Fibroblast of pulmonary artery (primary cell): ENCODE measurements at places on chromosomes 7 and 10.
A peak's percentile ranks its signal among the peaks of the same experiment; 100 is the strongest.

- no peak for DNase-seq
These were observed 5.0 kb downstream of the SKIDA1 start for GRCh38 chr10:21520509-21520908.

DNA sequence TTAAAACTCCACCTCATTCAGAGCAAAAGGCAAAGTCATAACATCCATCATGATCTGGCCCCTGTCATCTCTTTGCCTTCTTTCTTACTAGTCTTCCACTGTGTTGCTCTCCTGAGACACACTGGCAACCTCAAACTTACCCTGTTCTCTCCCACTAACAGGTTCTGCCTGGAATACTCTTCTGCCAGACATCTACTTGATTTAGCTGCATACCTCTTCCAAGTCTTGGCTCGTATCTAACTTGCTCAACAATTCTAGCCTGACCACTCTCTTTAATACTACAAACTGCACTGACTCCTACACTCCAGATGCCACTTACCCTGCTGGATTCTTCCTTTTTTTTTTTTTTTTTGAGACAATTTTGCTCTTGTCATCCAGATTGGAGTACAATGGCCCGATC lies 167.0 kb upstream of the MTPN start:
- no peak for DNase-seq

GRCh38 chr7:121803039-121803438 lies 69.9 kb upstream of the PTPRZ1 start:
- no peak for DNase-seq

GRCh38 chr10:78577712-78578111 lies 491.1 kb upstream of the ZMIZ1 start:
- DNase-seq, result no peak

- no peak for DNase-seq
These were observed 14.0 kb downstream of the KMT2E start for GRCh38 chr7:105028004-105028403.

DNA sequence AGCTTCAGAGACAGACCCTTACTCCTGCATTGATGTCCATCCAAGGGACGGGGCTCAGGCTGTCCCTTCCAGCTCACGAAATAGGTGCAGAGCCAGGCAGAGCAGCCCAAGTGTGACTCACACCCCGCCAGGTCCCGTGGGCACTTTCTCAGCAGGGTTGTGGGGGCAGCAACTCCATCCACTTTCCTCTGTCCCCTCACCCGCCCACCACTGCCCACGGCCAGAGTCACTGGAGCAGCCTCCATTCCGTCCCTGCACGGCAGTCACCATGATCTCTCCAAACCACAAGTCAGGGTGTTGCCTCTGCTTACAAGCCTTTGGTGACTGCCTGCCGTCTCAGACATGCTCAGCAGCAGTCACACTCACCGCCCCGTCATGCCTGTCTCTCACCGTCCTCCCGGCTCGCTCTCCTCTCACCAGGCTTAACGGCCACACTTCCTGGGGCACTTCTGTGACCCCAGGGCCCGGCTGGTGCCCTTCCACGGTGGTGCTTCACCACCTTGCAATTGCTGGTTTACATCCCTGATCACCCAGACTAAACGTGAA lies 39.3 kb downstream of the CALML3 start:
- no peak for DNase-seq

GRCh38 chr10:102420181-102420713 lies 389 bp upstream of the FBXL15 start:
- no peak for DNase-seq

- peak; percentile 19 for DNase-seq
These were observed 16.0 kb upstream of the OLAH start for GRCh38 chr10:15027741-15028140.

DNA sequence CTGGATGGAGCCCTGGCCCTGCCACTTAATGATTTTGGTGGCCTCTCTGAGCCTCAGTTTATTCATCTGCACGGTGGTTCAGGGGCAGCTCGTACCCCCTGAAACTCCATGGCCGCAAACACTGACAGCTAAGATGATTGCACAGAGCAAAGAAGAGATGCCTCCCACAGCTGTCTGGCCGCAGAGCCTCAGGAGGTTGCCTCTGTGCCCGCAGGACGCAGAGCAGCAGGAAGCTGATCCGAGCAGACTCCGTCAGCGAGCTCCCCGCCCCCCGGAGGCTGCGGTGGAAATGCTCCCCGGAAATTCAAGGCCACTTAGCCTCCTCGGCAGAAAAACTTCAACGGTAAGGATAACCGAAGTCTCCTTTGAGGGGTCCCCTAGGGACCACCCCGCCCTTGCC lies 30.2 kb upstream of the C10orf53 start:
- DNase-seq, result no peak

- DNase-seq, result no peak
These were observed 134.4 kb upstream of the CDK1 start for GRCh38 chr10:60643874-60644273.

DNA sequence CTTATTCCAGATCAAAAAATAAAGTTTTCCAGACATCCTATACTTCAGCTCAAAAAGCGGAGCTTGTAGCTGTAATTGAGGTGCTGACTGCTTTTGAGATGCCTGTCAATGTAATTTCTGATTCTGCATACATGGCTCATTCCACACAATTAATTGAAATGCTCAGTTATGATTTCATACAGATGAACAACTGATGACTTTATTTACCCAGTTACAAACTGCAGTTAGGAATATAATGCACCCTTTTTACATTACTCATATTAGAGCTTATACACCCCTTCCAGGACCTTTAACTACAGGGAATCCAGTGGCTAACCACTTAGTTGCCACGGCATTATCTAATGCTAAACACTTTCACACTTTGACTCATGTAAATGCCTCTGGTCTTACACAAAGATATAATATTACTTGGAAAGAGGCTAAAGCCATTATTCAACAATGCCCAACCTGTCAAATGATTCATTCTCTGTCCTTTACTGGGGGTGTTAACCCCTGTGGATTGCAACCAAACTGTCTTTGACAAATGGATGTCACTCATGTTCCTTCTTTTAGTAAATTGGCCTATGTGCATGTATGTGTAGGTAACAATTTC lies 147.3 kb downstream of the ZNF33B start:
- DNase-seq, result no peak

- DNase-seq, result no peak
These were observed 35.1 kb upstream of the NPVF start for GRCh38 chr7:25263337-25263736.

- peak; percentile 97 for DNase-seq
These were observed 96.4 kb downstream of the CCSER2 start for GRCh38 chr10:84424731-84425167.

DNA sequence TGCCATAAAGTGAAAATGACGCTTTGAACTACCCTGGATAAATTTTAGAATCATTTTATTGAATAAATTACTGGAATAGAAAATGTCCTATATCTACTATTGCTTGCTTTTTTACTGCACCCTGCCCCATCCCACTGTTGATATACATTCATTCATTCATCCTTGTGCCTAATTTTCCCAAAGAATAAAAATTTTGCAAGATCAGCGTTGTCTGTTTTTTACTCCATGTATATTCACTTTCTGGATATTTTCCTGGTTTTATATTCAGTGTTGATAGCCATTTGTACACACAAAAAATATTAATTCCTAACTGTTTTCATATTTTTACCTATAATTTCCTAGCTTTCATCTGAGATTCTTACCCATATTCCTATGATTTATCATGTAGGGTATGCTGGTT lies 262.9 kb upstream of the MAGI2 start:
- no peak for DNase-seq

- no peak for DNase-seq
These were observed 202.7 kb downstream of the TAX1BP1 start for GRCh38 chr7:27942711-27943110.

DNA sequence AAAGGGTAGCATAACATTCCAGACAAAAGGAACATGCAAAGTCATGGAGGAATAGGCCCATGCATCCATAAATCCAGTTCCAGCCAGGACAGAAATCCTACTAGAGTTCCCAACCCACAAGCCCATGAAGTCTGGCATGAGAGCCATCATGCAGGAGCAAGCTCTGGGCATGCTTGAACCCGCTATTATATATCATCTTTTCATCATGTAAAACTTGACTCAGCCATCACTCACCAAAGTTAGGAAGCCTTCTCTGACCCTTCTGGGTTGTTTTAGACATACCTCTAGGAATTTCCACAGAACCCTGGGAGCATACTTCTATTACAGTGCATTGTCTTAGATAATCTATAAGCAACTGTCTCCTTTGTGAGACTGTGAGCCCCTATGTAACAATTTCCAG lies 293.0 kb upstream of the NPSR1 start:
- DNase-seq, result no peak

GRCh38 chr7:676246-676971 lies 50.1 kb upstream of the DNAAF5 start:
- DNase-seq, result no peak

- no peak for DNase-seq
These were observed 72.2 kb upstream of the SHH start for GRCh38 chr7:155884225-155885166.

GRCh38 chr7:1560620-1561031 lies 4.6 kb upstream of the TMEM184A start:
- no peak for DNase-seq

DNA sequence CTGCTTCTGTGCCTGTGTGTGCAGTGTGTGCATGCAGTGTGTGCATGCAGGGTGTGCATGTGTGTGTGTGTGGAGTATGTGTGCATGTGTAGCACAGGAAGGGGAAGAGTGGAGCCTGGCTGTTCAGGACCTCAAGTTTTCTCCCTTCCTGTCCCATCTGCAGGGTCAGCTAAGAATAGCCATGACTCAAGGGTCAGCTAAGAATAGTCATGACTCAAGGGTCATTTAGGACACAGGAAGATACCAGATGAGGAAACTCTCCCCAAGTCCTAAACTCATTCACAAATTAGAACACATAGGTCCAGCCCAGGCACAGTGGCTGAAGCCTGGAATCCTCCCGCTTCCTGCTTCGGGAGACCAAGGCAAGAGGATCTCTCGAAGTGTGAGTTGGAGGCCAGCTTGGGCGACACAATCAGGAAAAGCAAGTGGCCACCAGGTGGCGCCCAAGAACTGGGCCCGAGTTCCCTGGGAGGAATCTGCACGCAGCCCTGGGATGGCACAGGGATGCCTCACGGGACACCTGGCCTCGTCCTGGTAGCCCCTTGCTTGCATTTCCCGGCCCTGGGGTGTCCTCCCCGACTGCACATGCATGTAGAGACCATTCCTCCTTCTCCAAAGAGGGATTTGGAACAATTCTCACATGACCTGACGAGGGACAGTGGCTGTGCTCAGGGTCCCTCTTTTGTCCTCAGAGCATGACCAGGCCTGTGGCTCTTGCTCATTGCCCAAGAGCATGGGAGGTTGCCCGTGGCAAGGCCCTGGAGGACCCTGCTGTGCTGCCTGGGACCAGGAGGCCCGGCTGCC lies 21.4 kb upstream of the VOPP1 start:
- DNase-seq, result peak; percentile 53

DNA sequence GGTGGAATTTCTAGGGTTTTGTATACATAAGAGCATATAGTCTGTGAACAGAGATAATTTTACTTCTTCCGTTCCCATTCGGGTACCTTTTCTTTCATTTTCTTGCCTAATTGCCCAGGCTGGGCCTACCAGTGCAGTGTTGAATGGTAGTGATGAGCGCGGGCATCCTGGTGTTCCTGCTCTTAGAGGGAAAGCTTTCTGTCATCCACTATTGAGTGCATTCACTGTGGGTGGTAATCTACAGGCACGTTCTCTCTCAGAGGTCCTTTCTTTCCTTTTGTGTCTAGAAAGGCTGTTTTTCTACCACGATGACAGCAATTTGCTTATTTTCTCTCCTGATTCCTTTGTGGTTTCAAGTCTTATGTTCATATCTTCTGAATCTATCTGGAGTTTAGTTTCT lies 65.0 kb downstream of the INPP5A start:
- DNase-seq, result no peak

DNA sequence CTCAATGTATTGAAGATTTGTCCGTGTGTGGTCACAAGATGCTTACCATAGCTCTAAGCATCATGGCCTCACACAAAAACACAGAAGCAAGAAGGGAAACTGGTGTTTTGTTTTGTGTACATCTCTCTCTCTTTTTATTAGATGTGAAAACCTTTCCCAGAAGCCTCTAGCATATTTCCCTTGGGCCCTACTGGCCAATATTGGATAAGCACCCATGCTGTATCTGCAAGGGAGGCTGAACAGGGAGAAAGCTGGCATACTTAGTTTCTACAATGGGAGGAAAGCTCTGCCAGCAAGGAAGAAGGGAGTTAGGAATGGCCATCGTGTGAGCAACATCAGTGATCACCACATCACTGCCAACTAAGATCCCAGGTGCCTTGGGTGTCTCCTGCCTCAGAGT lies 9.6 kb upstream of the NAMPT start:
- no peak for DNase-seq

DNA sequence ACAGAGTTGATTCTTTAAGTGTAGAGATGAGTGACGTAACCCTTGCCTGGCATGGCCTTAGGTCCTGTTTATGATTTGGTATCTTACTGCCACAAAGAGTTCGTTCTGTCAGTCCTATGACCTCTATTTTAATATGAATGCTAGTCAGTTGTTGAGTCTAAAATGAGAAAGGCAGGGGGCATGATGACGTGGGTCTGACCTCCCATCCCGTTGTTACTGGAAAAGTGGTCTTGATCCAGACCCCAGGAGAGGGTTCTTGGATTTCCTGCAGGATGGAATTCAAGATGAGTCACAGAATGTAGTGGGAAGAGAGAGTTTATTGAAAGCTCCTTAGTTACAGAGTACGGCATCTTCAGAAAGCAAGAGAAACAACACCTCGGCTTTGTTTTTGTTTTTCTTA lies 317.0 kb upstream of the COBL start:
- no peak for DNase-seq

DNA sequence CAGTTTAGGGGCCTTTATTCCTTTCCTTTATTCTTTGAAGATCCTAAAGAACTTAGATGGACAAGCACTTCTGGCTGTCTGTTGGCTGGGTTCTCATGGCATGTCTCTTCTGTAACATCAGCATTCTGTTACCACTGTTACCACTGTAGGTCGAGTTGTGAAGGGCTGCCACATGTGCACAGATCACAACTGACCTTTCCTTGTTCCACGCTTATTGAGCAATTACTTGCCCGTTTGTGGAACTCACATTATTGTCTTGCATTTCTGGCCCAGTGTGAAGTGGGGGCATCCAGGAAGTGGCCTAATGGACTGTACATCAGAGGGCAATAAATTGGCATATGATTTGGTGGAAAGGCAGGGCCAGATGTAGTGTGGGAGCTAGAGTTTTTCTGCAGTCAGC lies 23.7 kb downstream of the GBF1 start:
- no peak for DNase-seq

DNA sequence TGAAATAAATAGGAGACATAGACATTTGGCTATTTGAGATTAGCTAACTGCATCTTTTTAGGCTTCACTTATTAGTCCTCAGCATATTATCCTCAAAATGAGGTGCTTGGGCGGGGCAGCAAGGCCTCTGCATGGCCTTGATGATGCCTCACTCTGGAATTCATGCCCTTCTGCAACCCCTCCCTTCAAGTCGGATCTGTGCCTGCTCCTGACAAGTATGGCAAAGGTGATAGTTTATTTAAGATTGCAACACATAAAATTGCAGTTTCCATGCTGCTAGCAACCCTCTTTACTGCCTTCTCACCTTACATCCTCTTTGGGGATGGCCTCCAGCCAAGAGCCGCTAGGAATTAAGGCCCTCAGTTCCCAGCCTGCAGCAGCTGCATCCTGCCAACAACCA lies 241.3 kb upstream of the ADARB2 start:
- no peak for DNase-seq

GRCh38 chr7:28166982-28167715 lies 13.4 kb downstream of the JAZF1 start:
- no peak for DNase-seq

- peak; percentile 41 for DNase-seq
These were observed at the start of gene FOXP2 for GRCh38 chr7:114414156-114415063. FOXP2 (plus strand) TSS chr7:114414815; CDS start chr7:114426512, 11,697 bp downstream.

GRCh38 chr7:51224811-51225595 lies 91.6 kb downstream of the COBL start:
- no peak for DNase-seq
